Caudate nucleus (tissue), 63 donors: ENCODE measurements at places on chromosomes 16 and 17.

GRCh38 chr16:88939245-88939971, 37.6 kb downstream of the CBFA2T3 start:
- DNase-seq, result no peak

DNA sequence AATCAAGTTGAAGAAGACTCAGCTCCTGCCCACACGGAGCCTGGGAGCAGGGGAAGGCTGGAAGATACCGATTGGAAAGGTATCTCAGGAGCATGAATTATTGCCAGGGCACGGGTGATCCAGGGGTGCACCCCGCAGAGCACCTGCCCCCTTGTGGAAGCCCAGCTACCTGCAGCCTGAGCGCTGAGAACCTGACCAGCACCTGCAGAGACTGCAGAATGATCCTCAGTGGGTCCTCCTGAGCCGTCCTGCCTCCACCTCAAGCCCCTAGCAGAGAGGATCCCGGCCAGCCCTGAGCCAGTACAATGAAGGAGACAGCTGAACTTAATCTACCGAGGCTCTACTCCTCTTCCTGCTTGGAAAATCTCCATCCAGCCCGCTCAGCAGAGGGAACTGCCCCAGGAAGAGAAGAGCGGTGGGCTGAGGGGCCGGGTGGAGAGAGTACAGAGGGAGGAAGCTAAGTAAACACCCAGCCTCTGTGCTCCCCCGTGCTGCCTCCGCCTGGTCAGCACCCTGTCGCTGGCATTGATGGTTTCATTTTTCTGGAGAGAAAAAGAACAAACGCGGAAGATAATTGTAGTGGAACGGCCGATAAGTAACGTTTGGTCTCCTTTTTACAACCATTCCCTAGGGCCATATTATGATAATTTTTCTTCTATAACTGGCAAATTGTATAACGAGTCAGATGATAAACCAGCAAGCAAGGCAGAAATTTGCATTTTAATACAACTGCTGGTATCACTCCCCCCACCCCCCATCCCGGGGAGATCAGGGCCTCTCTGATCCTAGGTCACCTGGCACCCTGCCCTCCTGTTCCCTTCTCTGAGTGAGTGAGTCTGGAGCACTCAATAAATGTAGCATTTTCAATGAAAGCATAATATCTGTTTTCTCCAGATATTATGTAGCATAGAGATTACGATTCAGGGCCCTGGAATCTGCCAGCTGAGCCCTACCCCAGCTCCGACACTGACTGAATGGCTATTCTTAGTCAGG, 204.5 kb upstream of the RPL38 start:
- DNase-seq, result no peak

- no peak for DNase-seq
These were observed 24.8 kb downstream of the FLYWCH1 start for GRCh38 chr16:2936436-2937011.

GRCh38 chr17:56185491-56186221, 32.4 kb downstream of the ANKFN1 start:
- DNase-seq, result no peak

GRCh38 chr17:68456339-68457167, 743 bp downstream of the WIPI1 start:
- peak; percentile 44 for DNase-seq

GRCh38 chr16:86892509-86892908, 314.2 kb downstream of the FOXL1 start:
- DNase-seq, result no peak
